ENCODE measurements at places on chromosomes 16 and 17. TPM values are rescaled to one million over a fixed set of nuclear protein-coding genes. Genes with fewer than 3 reads are reported as not detected.

DNA sequence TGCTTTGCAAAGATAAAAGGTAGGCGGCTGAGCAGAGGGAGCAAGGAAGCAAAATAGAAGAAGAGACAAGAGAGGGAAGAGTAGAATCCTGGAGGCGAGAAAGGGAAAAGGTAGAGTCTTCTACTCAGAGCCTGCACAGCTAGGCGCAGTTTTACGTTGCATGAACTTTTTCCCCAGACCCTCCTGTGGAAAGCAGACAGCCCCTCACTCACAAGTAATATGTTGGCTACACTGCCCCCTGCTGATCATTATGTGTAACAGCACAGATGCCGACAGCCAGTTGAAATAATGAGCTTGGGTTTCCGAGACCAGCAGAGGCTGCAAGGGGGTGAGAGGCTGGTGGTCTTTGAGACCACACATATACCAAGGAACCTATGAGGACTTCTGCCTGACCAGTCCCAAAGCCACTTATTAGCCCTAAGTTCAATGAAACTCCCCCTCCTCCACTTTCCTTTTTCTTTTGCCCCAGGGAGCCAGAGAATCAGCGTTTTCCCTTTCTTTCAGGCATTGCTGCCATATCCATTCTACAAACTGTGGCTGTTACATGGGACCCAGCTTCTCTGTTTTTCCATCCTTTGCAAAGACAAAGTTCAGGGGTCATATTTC is 22.5 kb upstream of the CMTR2 start:
- peak; percentile 54 for DNase-seq

Gene NOMO2
- 217 TPM for total RNA-seq

Gene IFI35
- 38.1 TPM for total RNA-seq

- no peak for DNase-seq
These were observed 63.6 kb downstream of the SMG6 start for GRCh38 chr17:2239882-2240430.

Gene KRTAP4-9
- total RNA-seq = not detected

DNA sequence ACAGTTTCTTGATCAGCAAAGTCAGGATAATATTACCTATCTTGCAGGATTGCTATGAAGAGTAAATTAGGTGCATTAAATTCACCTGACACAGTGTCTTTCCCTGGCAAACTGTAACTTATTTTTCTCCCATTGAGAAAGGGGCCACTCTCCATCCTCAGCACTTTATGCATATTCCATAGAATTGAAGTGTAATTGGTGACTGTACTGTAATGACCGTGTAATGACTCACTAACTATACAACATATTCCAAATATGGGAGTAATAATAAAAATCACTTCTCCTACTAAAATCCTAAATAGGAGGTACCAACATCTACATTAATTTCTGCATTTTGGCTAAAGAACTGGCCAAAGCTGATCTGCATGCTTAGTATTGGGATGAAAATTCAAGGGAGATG is 141.9 kb upstream of the NOG start:
- DNase-seq = no peak

Gene FXR2
- 24.4 TPM for total RNA-seq

- DNase-seq = no peak
These were observed 53.7 kb upstream of the LGALS9 start for GRCh38 chr17:27577121-27577761.

GRCh38 chr17:66904760-66905624 is 59.5 kb upstream of the CACNG4 start:
- peak; percentile 43 for DNase-seq

- peak; percentile 94 for DNase-seq
These were observed 12.0 kb upstream of the RNF157 start for GRCh38 chr17:76252040-76252954.

Gene CRHR1
- total RNA-seq = not detected

- DNase-seq = no peak
These were observed at the start of gene NLRC3 for GRCh38 chr16:3577302-3577752. Gene NLRC3 (minus strand): TSS chr16:3577403. CDS start chr16:3565036, 12,367 bp downstream.

- DNase-seq = no peak
These were observed 10.8 kb downstream of the SSH2 start for GRCh38 chr17:29918922-29919856.

DNA sequence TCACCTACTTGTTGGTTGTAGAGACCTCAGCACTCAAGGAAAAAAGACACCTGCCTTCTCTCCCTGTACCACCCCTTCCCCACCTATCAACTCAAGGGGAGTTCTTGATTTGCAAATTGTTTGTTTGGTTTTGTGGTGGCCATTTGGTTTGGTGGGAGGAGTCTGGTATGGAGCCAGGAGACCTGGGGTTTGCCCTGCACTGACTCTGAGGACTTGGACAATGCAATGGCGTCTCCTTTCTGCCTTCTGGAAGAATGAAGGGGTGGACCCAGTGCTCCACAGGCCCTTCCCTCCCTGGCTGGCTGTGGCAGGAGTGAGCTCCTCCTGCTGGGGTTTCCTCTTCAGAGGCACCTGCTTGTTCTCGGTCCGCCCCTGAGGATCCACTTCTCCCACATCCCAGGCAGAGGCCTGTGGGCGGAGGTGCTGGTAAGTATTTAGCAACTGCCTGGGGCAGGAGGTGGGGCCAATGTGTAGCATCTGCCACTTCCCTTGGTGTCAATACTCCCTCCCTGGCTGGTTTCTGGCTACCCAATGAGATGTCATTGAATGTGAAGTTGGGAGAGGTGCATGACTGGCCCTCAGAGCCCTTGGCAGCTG is 164.5 kb downstream of the NTN1 start:
- DNase-seq = no peak

Gene ECI1
- 82.0 TPM for total RNA-seq

GRCh38 chr16:89600427-89600826 is 13.0 kb upstream of the DPEP1 start:
- DNase-seq = no peak

Gene HLF
- total RNA-seq = 202 TPM

- DNase-seq = no peak
These were observed 23.8 kb downstream of the MPRIP start for GRCh38 chr17:17066021-17066420.

GRCh38 chr16:24918641-24919040 is 72.9 kb downstream of the SLC5A11 start:
- DNase-seq = no peak

GRCh38 chr17:47821424-47822391 is at the start of gene OSBPL7:
Gene OSBPL7 (minus strand): TSS chr17:47821794. CDS start chr17:47820278, 1,516 bp downstream.
- DNase-seq = peak; percentile 76

GRCh38 chr16:29900888-29901606 is 759 bp downstream of the ASPHD1 start:
- DNase-seq = no peak

GRCh38 chr16:8683640-8684039 is 9.2 kb downstream of the ABAT start:
- DNase-seq = no peak

GRCh38 chr16:54938212-54939028 is 7.8 kb downstream of the IRX5 start:
- no peak for DNase-seq

- peak; percentile 35 for DNase-seq
These were observed 518.5 kb upstream of the EEF2KMT start for GRCh38 chr16:5615868-5616642.

- DNase-seq = no peak
These were observed 3.3 kb downstream of the ATXN2L start for GRCh38 chr16:28826141-28826540.

GRCh38 chr16:65751622-65752521 is 614.6 kb upstream of the CDH5 start:
- no peak for DNase-seq

Gene DRC3
- total RNA-seq = 0.53 TPM

Gene CCL1
- total RNA-seq = not detected

All from HepG2 (cell line).